ENCODE measurements at places on chromosomes 6 and 20.
A peak's percentile ranks its signal among the peaks of the same experiment; 100 is the strongest.

DNA sequence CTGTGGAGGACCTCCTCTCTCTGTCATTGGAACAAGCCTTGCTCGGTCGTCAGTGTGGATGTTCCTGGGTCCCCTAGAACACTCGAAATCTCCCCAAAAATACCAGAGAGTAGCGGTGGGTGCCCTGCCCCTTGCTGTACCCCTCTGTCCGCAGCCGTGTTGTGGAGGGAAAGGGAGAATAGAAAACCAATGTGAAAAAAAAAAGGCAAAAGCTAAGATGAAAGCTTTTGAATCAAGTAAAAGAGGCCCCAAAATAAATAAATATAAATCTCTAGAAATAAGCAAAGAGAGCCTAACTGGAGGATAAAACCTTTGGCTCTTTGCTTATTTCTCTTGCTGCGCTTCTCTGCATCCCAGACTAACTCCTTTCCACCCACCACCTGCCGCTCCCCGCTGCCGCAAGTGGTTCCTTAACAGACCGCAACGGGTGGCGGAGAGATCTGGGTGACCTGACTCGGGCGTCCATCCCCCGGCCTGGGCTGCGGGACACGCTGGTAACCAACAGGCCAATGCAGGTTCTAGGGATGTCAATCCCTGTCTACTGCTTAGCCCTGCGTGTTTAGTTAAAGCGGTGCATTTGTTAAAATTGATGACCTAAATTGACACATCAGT lies 110.0 kb downstream of the GPX5 start:
- DNase-seq = no peak

- DNase-seq = no peak
Measured at GRCh38 chr6:92887871-92888270, 531.5 kb downstream of the EPHA7 start.

GRCh38 chr6:144882425-144882824 lies 597.3 kb downstream of the UTRN start:
- no peak for DNase-seq

DNA sequence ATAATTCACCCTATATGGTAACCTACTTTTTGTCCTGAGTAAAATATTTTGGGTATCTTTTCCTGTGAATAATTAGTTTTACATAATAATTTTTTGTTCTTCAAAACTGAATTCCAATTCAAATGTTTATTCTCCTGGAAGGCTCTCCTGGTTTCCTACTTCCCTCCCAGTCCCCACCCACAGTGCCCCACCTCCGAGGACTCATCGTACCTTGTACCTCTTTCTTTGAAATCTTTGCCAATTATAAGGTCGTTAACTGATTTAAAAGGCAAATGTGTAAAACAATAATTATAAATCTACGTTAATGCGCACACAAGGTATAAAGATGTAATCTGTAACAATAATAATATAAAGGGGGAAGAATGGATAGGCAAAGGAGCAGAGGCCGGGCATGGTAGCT lies 40.5 kb upstream of the VEGFA start:
- DNase-seq = no peak

- no peak for DNase-seq
Measured at GRCh38 chr6:159830501-159831372, 30.7 kb downstream of the PNLDC1 start.

DNA sequence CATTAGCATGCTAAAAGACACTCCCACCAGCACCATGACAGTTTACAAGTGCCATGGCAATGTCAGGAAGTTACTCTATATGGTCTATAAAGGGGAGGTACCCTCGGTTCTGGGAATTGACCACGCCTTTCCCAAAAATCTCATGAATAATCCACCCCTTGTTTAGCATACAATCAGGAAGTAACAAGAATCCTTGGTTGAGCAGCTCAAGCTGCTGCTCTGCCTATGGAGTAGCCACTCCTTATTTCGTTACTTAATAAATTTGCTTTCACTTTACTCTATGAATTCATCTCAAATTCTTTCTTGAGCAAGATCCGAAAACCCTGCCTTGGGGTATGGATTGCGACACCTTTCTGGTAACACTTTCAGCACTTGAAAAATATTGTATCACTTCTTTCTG lies 243.0 kb downstream of the BMP2 start:
- DNase-seq = no peak

DNA sequence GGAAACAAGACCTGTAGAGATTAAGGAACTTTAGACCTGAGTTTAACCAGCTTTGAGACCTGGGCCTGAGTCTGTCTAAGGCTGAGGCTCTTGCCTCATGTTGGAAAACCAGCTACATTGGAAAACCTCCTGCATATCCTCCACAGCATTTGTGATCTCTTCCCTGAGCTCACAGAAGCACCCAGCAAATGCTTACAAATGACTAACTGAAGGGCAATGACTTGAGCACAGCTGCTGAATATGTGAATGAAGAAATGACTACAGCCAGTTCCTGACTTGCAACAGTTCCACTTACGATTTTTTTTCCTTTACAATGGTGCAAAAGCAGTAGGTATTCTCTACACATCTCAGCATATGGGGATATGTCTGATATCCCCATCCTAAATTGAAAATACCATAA lies 112.4 kb upstream of the RREB1 start:
- DNase-seq = no peak

- peak; percentile 96 for DNase-seq
Measured at GRCh38 chr6:44661221-44662008, 273.9 kb downstream of the CDC5L start.

GRCh38 chr6:54266400-54266923 lies 41.8 kb upstream of the TINAG start:
- DNase-seq = no peak

DNA sequence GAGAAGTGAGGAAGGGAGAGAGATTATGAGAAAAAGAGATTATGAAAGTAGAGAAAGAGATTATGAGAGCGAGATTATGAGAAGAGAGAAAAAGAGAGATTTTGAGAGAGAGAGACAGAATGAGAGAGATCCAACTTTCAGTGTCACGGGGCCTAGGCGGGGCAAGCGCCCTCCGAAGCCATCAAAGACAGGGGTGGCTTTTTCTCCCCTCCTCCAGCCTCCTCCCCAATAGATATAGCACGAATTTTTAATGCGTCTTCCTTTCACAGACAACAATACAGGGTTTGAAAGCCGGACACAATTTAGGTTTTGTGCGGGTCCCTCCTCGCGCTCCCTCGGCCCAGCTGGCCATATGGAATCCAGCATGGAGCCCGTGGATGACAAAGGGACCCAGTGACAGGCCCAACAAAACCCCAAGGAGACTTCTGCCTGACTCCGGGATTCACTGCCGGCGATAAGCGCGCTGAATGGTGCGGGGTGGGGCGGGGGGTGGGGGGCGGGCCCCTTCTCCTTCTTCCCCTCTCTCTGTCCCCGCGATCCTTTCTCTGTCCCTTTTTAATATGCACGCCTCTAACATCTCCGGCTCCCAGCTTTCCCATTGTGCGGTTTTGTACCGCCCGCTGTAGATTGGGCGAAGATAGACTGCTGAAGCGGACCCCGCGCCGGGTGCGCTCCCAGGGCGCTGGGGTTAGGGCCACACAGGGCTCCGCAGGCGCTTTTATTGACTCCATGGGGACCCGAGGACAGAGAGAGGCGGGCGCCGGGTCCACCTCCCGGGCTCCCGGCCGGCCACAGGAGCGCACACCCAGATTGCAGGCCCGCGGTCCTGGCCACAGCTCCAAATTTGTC lies 5.4 kb downstream of the NKX2-2 start:
- DNase-seq = no peak

GRCh38 chr6:146903451-146903850 lies 300.8 kb upstream of the STXBP5 start:
- no peak for DNase-seq
